Effector memory CD8-positive, alpha-beta T cell (primary cell): ENCODE measurements at places on chromosomes 4 and X.

- DNase-seq = no peak
Measured at GRCh38 chrX:12469296-12469695, 321.9 kb upstream of the PRPS2 start.

DNA sequence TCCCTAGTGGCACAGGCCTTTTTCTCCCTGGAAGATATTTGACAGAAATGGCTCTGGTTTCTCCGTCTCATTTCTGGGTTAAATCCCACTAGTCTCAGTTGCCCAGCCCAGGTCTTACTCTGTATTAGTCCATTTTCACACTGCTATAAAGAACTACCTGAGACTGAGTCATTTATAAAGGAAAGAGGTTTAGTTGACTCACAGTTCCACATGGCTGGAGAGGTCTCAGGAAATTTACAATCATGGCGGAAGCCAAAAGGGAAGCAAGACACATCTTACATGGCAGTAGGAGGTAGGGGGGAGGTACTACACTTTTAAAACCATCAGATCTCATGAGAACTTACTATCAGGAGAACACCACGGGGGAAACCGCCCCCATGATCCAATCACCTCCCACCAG is 81.9 kb downstream of the FHDC1 start:
- no peak for DNase-seq

- DNase-seq = no peak
Measured at GRCh38 chrX:35670889-35671288, 127.3 kb upstream of the MAGEB16 start.

DNA sequence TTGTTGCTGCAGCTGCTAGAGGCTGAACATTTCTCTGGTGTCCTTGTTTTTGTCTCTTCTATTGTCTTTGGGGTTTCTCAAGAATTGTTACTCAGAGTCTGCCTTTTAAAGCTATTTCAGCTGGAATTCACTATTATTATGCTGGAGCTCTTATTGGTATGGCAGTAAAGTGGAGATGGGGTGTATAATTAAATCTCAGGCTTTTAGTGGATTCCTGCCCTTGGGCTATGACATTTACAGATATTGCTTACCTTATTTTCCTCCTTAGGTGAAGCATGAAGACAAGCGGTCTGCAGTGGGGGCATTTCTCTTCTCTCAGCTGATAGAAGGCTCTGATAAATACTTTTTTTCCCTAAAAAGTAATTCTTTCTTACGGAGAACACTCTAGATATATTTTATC is 1656.6 kb upstream of the IGFBP7 start:
- DNase-seq = no peak

- DNase-seq = no peak
Measured at GRCh38 chr4:93834249-93835066, 5.9 kb downstream of the ATOH1 start.

GRCh38 chr4:81884986-81885385 is 413.3 kb upstream of the RASGEF1B start:
- no peak for DNase-seq

- no peak for DNase-seq
Measured at GRCh38 chrX:150570512-150570911, 2.1 kb downstream of the MTM1 start.

- DNase-seq = no peak
Measured at GRCh38 chrX:47169726-47170515, 23.7 kb upstream of the UBA1 start.

- no peak for DNase-seq
Measured at GRCh38 chrX:127112726-127113125, 293.2 kb downstream of the PRR32 start.

DNA sequence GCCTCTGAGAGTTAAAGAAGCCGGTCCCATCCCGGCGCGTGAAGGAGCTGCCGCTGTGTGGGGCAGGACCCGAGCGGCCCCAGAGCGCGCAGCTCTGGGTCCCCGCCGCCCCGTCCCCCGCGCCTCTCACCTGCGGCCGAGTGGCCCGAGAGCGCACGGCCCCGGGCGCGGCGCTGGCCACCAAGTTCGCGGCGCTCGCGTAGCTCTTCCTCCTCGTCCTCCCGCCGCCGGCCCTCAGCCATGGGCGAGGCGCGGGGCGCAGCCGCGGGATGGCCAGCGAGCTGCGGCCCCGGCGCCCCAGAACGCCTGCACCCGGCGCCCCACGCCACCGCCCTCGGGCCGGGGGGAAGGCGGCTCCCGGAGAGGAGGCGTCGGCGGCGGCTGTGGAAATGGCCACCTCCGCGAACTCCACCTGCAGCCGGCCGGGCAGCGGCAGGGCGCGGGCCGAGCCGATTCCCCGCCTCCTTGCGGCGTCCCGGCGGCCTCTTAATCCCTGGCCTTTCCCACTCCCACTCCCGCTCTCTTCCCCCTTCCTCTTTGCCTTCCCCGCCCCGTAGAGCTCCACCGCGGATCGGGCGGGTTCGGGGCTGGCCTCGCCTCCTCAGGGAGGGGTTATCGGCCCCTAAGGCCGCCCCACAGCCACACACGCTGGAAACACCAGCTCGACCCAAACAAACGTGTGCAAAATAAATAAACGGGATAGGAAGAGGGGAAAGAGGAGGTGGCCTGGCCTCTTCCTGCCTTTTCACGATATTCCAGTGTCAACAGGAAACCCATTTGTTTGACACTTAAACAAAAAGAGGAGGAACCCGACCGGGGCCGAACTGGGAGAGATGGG is at the start of gene SH3D19:
Gene SH3D19 (minus strand): TSS at position 495 of the 838 bp plus-strand sequence. CDS start 253 bp downstream, at position 242.
- DNase-seq = no peak

DNA sequence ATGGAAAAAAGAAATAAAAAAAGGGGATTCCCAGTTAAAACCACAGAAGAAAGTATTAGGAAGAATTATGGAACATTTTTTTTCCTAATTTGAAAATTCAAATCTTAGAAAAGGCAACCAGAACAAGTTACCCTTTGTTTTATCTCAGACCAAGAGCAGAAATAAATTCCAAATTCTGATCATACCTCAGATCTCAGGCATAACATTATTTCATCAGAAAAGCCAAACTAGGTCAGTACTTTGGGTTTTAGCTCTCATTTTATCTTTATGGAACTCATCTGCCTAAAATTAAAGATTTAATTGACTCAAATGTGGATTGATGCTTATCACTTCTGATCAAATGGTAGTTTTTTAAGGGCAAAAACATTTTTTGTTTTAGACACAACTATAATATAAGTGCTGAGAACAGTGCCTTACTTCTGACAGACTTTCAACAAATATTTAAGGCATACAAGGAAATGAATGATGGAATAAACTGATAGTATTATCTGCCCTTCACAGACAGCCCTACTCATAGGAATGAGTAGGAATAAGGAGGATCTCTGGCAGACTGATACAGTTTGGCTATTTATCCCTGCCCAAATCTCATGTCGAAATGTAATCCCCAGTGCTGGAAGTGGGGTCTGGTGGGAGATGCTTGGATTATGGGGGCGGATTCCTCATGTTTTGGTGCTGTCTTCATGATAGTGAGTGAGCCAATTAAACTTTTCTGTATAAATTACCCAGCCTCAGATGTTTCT is 245.3 kb upstream of the PITX2 start:
- DNase-seq = no peak

GRCh38 chr4:167023364-167023925 is 210.8 kb downstream of the SPOCK3 start:
- DNase-seq = no peak

- no peak for DNase-seq
Measured at GRCh38 chr4:55615008-55615407, 21.1 kb downstream of the NMU start.

GRCh38 chr4:147854154-147854553 is 122.3 kb downstream of the ARHGAP10 start:
- no peak for DNase-seq

DNA sequence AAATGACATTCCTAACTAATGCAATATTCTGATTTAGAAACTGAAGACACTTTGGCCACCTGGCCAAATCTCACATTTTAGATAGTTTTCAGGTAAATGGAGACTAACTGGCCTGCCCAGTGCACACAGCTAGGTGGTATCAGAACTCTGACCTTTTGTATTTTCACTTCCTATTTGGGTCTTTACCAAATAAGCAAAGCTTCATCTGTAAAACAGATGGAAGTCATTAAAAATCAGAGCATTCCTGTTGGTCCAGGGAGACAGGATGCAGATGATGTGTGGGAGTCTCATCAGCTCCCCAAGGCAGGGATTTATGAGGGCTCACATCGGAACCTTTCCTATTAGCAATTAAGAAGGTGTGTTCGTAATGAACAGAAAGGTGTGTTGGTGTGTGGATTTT is 57.7 kb downstream of the ARHGAP10 start:
- DNase-seq = no peak

GRCh38 chrX:79080141-79080540 is 64.3 kb upstream of the GPR174 start:
- no peak for DNase-seq

GRCh38 chr4:7867701-7868435 is 71.8 kb downstream of the AFAP1 start:
- DNase-seq = no peak

DNA sequence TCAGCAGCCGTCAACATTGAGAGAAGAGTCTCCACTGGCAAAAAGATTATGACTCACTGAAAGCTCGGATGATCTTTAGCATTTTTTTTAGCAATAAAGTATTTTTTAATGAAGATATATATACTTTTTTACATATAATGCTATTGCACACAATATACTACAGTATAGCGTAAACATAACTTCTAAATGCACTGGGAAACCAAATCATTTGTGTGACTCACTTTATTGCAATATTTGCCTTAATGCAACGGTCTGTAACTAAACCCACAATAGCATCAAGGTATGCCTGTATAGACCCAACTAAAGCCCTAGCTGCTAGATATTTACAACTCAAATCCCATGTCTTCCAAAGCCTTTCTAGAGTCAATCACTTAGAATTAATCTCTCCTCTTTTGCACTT is 52.3 kb upstream of the EDNRA start:
- DNase-seq = no peak

DNA sequence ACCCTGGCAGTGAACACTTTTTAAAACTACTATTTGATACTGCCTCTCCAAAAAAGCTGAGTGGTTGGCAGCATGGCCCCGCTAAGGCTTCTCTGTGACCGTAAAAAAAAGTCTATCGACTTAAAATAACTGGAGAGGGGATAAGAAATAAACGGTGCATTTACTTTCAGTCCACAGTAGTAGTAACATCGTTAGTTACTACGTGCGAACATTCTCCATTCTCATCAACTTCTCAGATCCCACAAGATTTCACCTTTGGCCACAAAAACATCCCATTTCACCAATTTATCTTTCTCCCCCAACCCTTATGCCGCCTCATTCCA is 524 bp upstream of the EXOSC9 start:
- no peak for DNase-seq

DNA sequence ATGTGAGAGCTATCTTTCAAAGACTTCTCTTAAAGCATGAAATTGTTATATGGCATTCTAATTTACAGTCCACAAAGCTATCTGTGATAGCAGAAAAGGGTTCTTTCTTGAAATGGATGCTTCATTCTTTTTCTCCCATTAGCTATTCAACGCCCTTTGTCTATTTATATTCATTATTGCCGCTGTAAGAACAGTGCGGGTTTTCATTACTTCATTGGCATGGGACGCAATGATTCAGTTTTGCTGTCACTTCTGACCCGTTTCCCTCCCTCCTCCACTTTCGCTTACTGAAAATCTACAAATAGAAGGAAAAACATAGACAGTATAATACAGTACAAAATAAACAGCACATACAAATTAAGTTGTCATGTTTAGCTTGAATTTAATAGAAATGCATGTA is 394.6 kb downstream of the PCDH7 start:
- no peak for DNase-seq
